GM23248 (cell line): ENCODE measurements at places on chromosomes 2 and 18.

DNA sequence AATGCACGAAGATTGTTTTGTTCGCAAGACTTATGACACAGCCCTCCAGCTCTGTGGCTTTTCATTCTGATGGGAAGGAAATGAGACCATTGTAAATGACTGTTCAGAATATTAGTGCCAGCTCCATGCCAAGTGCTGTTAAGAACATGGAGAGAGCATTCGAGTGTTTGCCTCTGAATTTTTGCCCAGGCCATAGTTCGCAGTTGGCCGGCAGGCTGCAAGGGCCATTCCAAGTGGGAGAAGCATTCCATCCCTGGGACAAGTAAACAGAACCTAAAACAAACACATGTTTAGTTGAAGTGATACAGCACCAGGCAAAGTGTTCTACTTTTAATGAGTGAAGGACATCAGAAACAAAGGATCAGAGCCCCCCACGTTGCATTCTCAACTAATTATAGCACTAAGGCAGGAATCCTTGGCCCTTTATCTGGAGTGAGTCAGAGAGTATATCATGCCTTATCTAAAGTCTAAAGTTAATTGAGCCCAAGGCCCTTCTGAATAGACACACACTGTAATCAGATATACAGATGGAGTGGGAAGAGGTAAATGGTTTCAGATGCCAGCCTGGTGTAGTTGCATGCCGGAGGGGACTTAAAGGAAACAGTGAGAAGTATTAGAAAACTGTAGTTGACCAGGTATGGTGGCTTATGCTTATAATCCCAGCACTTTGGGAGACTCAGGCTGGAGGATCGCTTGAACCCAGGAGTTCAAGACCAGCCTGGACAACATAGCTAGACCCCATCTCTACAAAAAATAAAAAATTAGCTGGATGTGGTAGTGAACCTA lies 53.3 kb downstream of the NEDD4L start:
- DNase-seq, result no peak

DNA sequence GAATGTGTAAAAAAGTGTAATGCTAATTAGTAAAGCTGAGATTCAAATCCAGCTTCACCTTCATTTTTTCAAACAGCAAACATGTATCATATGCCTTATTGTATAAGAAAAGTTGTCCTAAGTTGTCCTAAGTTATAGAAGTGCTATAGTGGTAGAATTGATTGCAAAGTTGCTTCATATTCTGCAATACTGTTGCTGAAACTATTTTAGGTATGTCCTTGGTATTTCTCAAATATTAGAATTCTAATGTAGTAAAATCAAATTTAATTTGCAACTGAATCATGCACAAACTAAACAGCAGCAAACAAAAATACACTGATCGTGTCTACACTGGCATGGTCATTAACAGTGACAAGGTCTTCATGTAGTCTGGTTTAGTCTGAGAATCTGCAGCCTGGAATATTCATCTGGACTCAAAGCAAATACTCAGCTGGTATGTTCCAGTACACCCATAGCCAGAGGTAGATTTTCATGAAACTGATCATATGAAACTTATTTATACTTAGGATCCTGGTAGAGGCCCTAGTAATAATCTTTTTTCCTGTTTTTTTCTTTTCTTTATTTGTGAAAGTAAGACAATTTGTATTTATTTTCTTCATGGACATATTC lies 555.6 kb upstream of the ZEB2 start:
- DNase-seq, result no peak

GRCh38 chr2:170229125-170229524 lies 51.2 kb downstream of the MYO3B start:
- DNase-seq, result no peak

DNA sequence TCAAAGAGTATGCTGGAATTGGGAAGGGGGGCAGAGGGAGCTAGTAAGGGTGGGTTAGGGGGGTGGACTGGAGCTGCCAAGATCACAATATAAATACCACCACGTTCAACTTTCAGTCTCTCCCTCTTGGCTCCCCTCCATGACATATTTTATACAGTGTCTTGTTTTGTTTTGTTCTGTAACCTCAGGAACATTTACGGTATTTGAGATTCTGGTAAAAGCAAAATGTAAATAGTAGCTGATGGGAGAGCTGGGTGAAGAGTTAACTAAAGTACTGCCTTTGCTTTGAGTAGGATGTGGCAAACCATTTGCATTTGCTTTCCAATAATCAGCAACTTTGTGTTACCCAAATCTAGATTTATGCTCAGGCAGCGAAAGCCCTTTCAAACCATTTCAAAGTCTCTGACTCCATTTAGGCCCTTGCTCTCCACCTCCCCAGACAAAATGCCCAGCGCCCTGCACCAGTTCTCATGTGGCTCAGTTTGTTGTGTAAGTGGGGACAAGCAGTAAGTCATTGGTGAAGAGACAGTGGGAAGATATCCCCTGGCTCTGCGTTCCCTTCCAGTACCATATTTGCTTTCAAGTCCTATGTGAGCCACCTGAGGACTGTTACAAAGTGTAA lies 17.4 kb downstream of the IRS1 start:
- no peak for DNase-seq

- DNase-seq, result peak; percentile 77
Measured at GRCh38 chr2:234500394-234501006, 3.6 kb upstream of the ARL4C start.

- no peak for DNase-seq
Measured at GRCh38 chr18:62368100-62368499, 43.0 kb downstream of the TNFRSF11A start.

DNA sequence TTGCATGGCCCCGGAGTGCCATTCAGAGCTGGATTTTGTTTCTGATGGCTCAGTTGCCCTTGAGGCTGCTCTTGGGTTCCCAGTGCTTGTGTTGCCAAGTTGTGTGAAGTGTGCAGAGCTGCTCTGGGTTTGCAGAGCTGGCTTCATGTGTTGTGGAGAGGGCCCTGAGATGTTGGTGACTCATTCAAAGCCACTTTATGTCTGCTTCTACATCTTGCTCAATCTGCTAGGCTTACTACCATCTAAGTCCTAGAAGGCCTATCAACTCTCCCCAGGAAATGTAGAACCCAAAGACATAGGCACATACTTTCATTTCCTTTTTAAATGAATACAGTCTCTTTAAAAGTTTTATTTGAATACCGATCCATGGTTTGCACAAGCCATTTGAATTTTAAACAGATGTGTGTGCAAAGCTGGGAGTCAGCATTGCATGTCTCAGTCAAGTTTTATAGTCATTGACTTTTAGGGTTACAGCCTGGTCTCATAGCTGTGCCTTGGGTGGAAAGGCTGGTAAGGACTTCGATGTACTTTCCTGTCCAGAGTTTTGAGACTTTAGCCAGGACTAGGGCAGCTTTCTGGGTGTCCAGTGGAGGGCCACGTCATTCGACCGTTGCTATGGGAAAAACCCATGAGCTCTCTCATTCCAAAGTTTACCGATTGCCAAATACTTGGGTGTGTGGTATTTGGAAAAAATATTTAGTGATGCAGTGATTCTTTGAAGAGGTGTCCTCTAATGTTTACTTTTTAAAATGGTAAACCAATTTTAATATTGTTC lies 105.0 kb downstream of the LTBP1 start:
- peak; percentile 95 for DNase-seq

GRCh38 chr2:106868275-106868674 lies 17.7 kb downstream of the ST6GAL2 start:
- no peak for DNase-seq
